ENCODE measurements at places on chromosomes 4 and X.
A peak's percentile ranks its signal among the peaks of the same experiment; 100 is the strongest.

DNA sequence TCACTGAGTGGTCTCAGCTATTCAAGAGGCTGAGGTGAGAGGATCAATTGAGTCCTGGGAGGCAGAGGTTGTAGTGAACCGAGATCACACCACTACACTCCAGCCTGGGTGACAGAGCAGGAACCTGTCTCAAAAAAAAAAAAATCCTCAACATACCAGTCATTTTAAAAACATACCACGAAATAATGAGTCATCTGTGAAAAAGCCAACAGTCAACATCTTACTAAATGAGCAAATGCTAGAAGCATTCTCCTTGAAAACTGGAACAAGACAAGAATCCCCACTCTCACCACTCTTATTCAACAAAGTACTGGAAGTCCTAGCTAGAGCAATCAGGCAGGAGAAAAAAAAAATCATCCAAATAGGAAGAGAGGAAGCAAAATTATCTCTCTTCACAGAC lies 104.0 kb upstream of the ARHGEF9 start:
- no peak for DNase-seq

GRCh38 chr4:165327211-165328100 lies at the start of gene MSMO1:
Gene MSMO1 (plus strand): TSS chr4:165327669. CDS start chr4:165333371, 5,702 bp downstream.
- DNase-seq = peak; percentile 77

GRCh38 chrX:19883878-19884277 lies 3.5 kb downstream of the SH3KBP1 start:
- DNase-seq = no peak

- no peak for DNase-seq
These were observed at the start of gene EMCN for GRCh38 chr4:100517864-100518341. Gene EMCN (minus strand): TSS chr4:100518022. CDS start chr4:100517914, 108 bp downstream.

- DNase-seq = no peak
These were observed 26.5 kb upstream of the NEIL3 start for GRCh38 chr4:177283167-177283566.

- DNase-seq = peak; percentile 47
These were observed 11.1 kb upstream of the FAM3A start for GRCh38 chrX:154526901-154527675.

DNA sequence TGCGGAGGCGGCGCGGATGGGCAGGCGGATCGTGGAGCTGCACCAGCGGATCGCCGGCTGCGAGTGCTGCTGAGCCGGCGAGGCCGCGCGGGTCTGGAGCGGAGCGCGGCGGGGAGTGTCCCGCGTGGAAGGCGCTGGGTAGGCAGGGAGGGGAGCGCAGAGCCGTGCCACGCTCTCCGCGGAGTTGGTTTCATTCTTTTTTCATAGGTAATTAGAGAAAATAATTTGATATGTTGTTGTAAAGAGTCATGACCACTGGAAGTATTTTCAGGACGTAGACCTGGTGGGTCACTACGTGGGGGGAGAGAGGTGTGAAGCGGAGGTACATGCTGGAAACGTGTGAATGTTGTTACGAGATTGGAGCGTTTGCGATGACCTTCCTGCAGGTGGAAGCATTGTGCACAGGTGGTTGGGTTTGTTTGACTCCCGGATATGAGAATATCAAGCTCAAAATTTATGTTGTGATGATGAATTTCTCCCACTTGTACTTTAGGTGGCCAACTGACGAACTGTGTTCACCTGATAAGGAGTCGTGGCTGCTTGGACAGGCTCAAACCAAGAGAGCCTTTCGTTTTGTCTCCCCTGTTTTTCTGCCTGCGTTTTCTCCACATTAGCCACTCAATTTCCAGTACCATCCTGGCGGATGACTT lies 19.1 kb upstream of the S100P start:
- DNase-seq = no peak

DNA sequence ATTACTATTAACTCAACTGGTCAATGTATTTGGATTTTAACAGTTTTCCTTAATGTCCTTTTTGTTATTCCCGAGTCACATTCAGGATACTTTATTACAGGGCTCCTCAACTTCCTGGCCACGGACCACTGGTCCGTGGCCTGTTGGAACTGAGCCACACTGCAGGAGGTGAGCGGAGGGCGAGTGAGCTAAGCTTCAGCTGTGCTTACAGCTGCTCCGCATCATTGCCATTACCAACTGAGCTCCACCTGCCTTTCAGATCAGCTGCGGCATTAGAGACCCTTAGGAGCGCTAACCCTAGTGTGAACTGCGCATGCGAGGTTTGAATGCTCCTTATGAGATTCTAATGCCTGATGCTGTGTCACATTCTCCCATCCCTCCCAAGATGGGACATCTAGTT lies 591.7 kb downstream of the CCSER1 start:
- DNase-seq = no peak

GRCh38 chrX:33014086-33014485 lies 197.3 kb downstream of the DMD start:
- no peak for DNase-seq

GRCh38 chrX:40094041-40094899 lies 3.5 kb downstream of the BCOR start:
- DNase-seq = no peak

DNA sequence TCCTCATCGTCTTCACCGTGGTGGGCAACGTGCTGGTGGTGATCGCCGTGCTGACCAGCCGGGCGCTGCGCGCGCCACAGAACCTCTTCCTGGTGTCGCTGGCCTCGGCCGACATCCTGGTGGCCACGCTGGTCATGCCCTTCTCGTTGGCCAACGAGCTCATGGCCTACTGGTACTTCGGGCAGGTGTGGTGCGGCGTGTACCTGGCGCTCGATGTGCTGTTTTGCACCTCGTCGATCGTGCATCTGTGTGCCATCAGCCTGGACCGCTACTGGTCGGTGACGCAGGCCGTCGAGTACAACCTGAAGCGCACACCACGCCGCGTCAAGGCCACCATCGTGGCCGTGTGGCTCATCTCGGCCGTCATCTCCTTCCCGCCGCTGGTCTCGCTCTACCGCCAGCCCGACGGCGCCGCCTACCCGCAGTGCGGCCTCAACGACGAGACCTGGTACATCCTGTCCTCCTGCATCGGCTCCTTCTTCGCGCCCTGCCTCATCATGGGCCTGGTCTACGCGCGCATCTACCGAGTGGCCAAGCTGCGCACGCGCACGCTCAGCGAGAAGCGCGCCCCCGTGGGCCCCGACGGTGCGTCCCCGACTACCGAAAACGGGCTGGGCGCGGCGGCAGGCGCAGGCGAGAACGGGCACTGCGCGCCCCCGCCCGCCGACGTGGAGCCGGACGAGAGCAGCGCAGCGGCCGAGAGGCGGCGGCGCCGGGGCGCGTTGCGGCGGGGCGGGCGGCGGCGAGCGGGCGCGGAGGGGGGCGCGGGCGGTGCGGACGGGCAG lies 792 bp downstream of the ADRA2C start:
- DNase-seq = no peak

- DNase-seq = no peak
These were observed 110.3 kb downstream of the PRDM5 start for GRCh38 chr4:120812216-120812615.

- no peak for DNase-seq
These were observed 302.3 kb upstream of the GATB start for GRCh38 chr4:152062936-152063620.

DNA sequence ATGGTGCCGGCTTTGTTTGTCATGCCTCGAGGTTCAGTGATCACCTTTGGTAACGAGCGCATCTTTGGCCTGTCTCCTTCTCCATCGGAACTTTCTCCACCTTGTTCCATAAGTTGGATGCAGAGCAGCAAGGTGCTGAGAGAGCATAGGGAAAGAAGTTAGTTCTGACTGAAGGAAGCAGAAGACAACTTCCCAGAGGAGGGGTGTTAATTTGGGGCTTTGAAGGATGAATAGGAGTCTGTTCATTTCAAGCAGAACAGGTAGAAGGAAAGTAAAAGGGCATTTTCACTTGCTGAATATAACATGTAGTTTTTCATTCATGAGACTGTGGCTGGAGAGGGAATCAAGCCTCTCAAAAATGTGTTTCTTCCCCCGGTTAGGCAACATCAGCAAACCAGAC lies 232.0 kb upstream of the PSAPL1 start:
- no peak for DNase-seq

DNA sequence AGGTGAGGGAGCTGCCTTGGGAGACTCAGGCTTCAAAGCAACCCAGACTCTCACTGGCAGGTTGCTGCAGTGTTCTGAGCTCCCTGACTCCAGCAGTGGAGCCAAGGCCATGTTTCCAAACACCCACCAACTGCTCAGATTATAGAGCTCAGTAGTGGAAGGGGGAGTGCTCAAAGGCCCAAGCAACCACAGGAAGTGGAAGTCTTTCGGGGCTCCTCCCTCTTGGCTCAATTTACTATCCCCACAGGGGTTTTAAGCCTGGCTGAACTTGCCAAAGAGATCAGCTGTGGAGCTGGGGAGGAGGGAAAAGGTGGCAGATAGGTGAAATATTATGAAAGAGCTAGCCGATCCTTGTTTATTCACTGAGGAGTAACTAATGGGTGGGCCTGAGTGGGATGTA lies 82.5 kb downstream of the HPRT1 start:
- no peak for DNase-seq

- DNase-seq = no peak
These were observed 344.6 kb upstream of the SPOCK3 start for GRCh38 chr4:167578906-167579305.

- DNase-seq = peak; percentile 25
These were observed at the start of gene ADAMTS3 for GRCh38 chr4:72568959-72569718. Gene ADAMTS3 (minus strand): TSS chr4:72569221. CDS start chr4:72568762, 459 bp downstream.

- DNase-seq = no peak
These were observed 55.0 kb upstream of the BMP2K start for GRCh38 chr4:78720994-78721677.

Measured in GM12892 (cell line).